Renal pelvis (tissue), 12 donors: ENCODE measurements at places on chromosomes 16 and 17. TPM values are rescaled to one million over a fixed set of nuclear protein-coding genes. Genes with fewer than 3 reads are reported as not detected.

DNA sequence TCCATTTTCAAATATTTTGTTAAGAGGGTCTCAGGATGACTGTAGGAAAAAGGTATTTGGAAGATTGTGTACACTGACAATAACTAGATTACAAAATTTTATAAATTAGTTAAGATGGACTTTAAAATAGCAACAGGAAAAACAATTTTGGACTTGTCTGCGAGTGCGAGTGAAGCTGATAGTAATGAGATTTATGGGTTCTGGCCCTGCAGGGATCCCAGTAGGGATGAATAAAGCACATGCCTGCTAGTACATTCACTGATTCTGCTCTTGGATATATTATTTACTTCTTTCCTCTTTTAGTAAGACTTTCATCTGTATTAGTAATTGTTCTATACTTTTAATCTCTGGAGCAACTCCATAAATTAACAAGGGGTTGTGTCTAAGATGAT lies 28.2 kb downstream of the PRKCA start:
- no peak for DNase-seq

GRCh38 chr16:85412911-85413520 lies 200.1 kb upstream of the GSE1 start:
- no peak for DNase-seq

DNA sequence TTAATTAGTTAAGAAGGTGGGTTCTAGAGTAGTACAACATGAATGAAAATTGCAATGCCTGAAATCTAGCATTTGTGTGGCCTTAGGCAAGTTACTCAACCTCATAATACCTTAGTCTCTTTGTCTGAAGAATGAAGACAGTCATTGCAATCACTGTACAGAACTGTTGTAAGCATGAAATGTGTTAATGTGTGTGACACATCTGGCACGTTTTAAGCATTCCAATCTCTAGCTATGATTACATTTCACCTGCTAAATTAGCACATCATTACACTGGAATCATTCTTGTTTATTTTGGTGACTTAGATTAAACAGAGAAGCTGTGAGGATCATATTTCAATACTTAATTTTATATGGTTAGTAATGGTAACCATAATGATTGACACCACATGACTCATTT lies 629.7 kb upstream of the KIF2B start:
- no peak for DNase-seq

DNA sequence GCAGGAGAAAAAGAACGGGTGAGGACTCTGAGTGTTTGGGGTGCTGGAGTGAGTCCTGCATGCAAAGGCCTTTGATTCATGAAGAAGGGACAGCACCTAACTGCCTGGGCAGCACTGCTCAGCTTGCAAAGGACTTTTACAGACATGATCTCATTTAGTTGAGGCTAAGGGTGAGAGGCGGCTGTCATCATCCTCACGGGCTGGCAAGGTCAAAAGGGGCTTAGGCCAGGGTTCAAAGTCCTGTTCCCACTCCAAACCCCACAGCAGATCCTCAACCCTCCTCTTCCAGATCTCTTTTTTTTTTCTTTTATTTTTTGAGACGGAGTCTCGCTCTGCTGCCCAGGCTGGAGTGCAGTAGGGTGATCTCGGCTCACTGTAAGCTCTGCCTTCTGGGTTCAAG lies 4.8 kb downstream of the RHBDF2 start:
- no peak for DNase-seq

DNA sequence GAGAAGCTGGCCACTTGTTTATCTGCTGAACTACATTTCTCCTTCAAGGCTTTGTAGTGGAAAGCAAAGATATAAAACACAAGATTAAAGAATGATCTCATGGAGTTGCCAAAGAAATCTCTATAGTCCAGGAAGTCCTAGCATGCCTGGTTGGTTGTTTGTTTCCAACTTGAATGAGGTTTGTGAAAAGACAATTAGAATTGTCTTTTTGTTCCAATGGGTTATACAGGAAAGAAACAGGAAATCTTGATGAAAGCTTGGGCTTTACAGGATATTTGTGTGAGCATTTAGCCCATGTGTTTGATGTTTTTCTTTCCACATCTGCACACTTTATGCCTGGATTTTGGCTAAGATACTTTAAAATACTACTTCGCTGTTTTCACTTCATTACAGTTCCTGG lies 273.4 kb downstream of the CEP112 start:
- DNase-seq: no peak

- no peak for DNase-seq
Measured at GRCh38 chr16:79607587-79607986, 7.0 kb upstream of the MAF start.

DNA sequence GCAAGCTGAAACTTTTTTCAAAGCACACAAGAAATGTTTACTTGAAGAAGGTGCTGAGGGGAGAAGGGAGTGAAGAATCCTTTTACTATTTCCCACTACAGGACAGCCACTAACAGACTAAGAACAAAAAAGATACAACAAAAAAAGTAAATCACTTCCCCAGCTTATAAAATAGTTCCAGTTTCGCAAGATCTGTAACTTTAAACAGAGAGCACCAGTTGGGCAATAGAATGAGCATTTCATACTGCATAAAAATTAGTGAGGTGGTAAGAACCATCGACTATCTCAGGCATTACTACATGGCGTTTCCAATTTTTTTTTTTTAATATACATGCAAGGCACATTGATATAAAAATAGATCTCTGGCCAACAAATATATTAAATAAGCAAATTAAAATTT lies 11.1 kb downstream of the CRYBA1 start:
- DNase-seq: no peak

DNA sequence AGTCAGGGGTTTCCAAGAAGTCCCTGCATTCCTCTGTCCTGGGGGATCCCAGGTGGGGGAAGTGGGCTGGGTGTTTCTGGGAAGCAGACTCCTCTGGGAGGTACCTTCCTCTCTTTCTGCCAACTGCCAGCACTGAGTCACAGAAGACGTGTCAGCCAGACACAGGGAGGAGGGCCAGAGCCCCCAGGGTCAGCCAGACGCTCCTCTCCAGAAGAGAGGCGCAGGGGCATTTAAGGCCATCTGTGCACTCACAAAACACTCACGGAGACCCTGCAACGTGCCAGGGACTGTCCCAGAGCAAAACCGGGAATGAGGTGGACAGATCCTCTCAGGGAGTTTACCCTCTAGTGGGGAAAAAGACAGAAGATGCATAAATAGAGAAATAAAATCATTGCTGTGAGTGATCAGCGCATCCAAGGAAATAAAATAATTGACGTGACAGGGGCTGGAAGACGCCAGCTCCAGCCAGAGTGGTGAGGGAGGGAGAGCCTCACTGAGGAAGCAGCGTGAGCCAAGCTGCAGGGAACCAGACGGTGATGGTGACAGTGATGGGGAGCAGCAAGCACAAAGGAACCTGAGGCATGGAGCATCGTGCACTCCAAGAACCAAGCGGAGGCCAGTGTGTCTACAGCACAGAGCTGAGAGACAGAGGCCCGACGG lies 105.4 kb downstream of the ZNF423 start:
- DNase-seq: no peak

GRCh38 chr17:10294180-10294579 lies 78.6 kb downstream of the MYH13 start:
- DNase-seq: no peak

GRCh38 chr17:13484020-13484419 lies 117.7 kb downstream of the HS3ST3A1 start:
- no peak for DNase-seq

DNA sequence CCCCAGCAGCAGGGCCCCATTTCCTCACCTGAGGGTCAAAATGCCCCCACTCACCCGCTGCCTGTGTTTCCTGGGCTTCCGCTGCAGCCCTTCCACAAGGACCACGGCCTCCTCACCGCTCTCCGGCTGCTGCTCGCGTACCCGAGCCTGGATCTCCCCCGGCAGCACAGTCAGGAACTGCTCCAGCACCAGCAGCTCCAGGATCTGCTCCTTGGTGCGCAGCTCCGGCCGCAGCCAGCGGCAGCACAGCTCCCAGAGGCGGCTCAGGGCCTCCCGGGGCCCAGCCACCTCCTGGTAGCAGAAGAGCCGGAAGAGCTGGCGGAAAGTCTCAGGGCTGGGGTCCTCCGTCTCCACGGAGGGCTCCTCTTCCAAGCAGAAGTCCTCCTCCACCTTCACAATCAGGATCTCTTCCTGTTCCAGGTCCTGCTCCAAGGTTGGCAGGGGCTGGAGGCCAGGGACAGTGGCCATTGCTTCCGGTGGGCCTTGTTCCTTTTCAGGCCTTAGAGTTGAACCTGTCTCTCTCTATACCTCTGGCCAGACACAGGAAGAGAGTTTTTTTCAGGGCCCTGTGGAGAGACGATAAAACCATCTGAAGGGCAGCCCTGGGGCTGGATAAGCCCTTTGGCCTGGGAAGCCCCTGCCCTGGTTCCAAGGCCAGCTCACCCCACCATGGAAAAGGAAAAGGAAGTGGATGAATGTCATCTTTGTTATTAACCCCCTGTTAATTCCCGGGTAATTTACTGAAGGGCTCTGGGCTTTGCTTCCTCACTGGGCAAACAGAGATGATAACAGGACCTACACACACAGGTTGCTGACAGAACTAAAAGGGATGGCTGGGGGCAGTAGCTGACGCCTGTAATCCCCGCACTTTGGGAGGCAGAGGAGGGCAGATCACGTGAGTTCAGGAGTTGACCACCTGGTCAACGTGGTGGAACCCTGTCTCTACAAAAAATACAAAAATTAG lies 1.2 kb downstream of the ZNF500 start:
- no peak for DNase-seq

- no peak for DNase-seq
Measured at GRCh38 chr16:66618588-66619375, 14.3 kb downstream of the CMTM3 start.

DNA sequence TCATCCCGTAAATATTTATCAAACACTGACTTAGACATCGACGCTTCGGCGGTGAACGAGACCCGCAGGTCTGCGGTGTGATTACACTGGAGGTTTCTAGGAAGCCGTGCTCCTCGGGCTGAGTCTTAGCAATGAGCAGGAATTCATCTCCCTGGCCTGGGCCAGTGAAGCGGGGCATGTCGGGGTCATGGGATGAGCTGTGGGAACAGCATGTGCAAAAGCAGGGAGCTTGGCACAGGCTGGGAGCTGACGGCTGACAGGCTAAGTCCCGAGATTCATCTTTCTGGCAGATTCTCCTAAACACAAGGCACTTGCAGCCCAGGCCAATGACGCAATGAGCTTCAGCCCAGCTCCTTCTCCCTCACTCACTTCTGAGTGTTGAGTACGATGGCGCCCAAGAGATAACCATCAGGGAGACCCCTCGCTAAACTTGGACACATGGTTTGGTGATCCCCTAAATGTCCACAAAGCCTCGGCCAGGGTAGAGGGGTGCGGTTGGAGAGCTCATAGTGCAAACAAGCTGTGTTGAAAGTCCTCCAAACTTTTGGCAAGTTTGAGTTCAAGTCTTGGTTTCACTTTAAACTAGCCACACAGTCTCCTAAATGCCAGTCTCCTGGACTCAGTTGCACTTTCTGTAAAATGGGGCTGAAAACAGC lies 12.8 kb downstream of the CRISPLD2 start:
- no peak for DNase-seq

- DNase-seq: no peak
Measured at GRCh38 chr17:53142890-53143289, 679.8 kb upstream of the KIF2B start.

- no peak for DNase-seq
Measured at GRCh38 chr17:50079334-50080095, 15.6 kb upstream of the PDK2 start.

GRCh38 chr17:81391936-81392908 lies 3.0 kb upstream of the BAHCC1 start:
- no peak for DNase-seq

GRCh38 chr16:11224894-11225676 lies 30.9 kb downstream of the SOCS1 start:
- DNase-seq: no peak

DNA sequence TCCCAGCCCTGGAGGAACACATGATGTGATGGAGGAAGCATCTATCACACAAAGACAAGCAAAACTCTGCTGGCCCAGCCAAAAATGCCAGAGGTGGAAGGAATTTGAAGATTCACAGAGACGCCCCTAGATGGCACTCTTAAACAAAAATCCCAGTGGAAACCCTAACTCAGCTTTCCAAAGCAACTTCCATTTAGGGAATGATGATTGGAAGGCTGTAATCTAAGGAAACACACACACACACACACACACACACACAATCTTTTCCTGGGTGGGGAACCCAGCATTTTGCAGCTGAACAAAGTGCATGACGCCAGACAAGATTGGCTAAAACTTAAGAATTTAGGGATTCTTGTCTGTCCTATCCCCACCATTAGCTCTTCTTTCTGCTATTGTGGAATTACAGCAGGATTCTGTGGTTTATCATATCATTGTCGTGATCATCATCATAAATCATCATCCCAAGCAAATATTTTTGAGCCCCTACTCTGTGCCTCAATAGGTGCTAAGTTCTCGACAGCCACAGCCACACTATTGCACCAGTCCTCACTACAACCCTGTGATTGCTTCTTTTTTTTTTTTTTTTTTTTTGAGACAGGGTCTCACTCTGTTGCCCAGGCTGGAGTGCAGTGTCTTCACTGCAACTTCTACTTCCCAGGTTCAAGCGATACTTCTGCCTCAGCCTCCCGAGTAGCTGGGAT lies 1.6 kb upstream of the LDAF1 start:
- peak; percentile 64 for DNase-seq

GRCh38 chr17:33140413-33141099 lies 148.9 kb downstream of the SPACA3 start:
- no peak for DNase-seq

- DNase-seq: peak; percentile 81
Measured at GRCh38 chr16:50613281-50613963, 65.2 kb downstream of the NKD1 start.

DNA sequence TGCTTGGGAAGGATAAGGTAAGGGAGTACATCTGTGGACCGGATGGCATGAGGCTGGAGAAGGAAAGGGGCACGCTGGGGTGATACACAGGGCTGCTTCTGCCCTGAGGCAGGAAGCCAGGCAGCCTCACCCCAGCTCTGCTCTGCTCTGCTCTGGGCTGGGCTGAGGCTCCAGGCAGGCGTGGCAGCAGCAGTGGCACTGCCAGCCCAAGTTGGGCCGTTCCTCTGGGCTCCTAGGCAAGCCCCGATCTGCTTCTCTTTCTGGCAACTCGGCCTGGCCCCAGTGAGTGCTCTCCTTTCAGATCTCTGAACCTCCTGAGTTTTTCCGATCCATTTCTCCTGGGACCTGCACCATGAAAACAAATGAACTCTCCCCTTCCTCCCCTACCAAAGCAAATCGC lies 44.9 kb downstream of the VAC14 start:
- no peak for DNase-seq

KRTAP1-4 gene
- not detected for polyA plus RNA-seq

TNS4 gene
- polyA plus RNA-seq: not detected

RNF227 gene
- 3.5 TPM for polyA plus RNA-seq

DRC3 gene
- 20.6 TPM for polyA plus RNA-seq

PRAC2 gene
- not detected for polyA plus RNA-seq

ZG16 gene
- not detected for polyA plus RNA-seq
